ENCODE measurements at places on chromosomes 13 and 19.

- DNase-seq, result peak; percentile 87
Measured at GRCh38 chr13:49627831-49628652, at the start of gene ARL11. Gene ARL11, plus strand, starts transcription at chr13:49628507. Its CDS starts 1,941 bp downstream, at chr13:49630448.

DNA sequence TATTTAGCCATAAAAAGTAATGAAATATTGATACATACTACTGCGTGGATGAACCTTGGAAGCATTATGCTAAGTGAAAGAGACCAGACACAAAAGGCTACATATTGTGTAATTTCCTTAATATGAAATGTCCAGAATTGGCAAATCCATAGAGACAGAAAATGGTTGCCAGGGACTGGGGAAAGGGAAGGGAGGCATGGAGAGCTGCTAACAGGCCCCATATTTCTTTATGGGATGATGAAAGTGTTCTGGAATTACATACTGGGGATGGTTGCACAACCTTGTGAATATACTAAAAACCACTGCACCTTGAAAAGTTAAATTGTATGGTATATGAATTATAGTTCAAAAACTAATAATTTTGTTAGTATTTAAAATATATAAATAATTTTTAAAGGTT, 3.6 kb downstream of the IFT88 start:
- no peak for DNase-seq

DNA sequence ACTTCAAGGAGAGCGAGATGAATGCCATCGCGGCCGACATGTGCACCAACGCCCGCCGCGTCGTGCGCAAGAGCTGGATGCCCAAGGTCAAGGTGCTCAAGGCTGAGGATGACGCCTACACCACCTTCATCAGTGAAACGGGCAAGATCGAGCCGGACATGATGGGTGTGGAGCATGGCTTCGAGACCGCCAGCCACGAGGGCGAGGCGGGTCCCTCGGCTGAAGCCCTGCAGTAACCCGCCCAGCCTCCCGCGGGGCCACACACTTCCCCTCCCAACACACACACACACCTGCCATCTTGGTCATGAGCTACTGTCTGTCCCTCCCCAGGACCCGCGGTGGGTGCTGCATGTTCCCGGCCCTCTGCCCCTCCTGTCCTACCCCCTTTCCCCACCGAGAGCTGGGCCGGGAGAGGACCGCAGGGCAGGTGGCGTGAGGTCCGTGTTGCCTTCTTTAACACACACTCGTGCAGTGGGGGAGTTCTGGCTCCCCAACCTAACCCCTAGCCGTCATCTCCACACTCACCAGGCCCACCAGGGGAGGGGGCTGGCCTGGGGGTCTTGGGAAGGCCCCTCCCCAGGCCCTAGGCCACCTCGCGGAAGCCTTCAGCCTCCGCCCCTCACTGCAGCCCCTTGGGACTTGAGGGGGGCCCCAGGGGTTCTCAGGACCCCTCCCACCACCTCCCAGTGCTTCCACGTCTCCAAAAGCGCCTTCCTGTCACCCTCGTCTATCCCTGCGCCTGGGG, 11.8 kb downstream of the STX10 start:
- no peak for DNase-seq

GRCh38 chr19:39351537-39352064, 9.4 kb downstream of the SAMD4B start:
- no peak for DNase-seq

DNA sequence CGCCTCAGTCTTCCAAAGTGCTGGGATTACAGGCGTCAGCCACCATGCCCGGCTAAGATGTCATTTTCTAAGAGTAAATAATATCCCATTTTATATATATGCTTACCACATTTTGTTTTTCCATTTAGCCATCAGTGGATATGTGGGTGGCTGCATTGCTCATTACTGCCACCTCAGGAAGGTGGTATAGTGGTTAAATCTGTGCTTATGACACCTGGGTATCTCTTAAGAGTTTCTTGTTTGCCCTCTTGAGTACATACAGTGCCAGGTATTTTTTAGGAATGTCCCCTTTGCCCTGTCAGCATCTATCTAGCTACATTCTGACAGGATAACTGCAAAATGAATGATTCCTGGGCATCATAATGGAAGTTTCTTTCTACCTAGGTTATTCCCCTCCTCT, 14.6 kb downstream of the ZNF69 start:
- DNase-seq, result no peak

- peak; percentile 71 for DNase-seq
Measured at GRCh38 chr13:114049026-114049425, 75.2 kb upstream of the C13orf46 start.

GRCh38 chr19:9566729-9567128, 17.6 kb downstream of the ZNF121 start:
- no peak for DNase-seq

DNA sequence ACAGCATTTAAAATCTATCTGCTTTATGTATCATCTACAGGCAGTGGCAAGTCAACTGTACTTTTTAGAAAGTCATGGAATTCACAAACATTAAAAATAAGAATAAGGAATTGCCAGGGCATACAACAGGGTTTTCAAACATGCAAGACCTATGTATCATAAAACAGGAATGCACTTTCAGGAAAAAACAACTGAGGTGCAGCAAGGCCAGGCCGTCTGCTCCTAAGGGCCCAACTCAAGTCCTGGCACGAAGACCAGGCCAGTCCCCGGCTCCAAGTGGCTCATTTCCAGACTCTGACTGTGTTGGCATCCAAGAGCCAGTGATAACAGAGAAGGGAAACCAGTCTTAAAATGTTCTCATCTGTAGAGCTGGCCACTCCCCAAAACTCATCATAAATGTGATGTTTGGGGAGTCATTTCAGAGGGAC, 7.1 kb downstream of the RFX2 start:
- DNase-seq, result peak; percentile 71

DNA sequence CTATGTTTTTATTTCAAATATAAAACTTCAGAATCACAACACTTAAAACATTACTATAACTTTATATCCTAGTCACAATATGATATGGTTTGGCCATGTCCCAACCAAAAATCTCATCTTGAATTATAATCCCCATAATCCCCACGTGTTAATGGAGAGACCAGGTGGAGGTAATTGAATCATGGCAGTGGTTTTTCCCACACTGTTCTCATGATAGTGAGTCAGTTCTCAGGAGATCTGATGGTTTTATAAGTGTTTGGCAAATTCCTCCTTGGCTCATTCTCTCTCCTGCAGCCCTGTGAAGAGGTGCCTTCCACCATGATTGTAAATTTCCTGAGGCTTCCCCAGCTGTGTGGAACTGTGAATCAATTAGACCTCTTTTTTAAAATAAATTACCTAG, 307.6 kb downstream of the SPRY2 start:
- no peak for DNase-seq

- DNase-seq, result peak; percentile 3
Measured at GRCh38 chr19:33441828-33442227, 68.3 kb downstream of the CEBPG start.

DNA sequence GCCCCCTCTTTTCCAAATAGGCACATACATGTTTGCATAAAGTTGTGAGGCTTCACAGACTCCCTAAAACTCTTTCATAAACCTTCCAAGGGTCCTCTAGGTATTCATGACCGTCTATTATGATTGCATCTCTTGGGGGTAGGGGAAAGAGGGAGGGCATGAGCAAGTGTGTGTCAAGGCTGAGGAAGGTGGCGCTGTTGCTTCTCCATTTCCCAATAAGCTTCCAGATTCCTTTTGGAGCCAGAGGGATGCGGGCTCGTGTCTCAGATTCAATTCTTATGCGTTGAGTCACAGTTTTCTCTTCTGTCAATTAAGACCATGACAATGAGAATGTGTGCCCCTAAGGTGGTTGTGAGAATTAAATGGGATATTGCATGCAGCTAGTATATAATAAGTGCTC, 51.0 kb upstream of the CYP2A7 start:
- DNase-seq, result no peak

GRCh38 chr19:47019431-47020041, at the start of gene NPAS1:
Gene NPAS1, plus strand, starts transcription at chr19:47019837. Its CDS starts 1,211 bp downstream, at chr19:47021048.
- DNase-seq, result no peak

- DNase-seq, result no peak
Measured at GRCh38 chr13:42364613-42365000, 92.7 kb downstream of the AKAP11 start.

GRCh38 chr13:37486171-37486681, 112.3 kb downstream of the POSTN start:
- no peak for DNase-seq

DNA sequence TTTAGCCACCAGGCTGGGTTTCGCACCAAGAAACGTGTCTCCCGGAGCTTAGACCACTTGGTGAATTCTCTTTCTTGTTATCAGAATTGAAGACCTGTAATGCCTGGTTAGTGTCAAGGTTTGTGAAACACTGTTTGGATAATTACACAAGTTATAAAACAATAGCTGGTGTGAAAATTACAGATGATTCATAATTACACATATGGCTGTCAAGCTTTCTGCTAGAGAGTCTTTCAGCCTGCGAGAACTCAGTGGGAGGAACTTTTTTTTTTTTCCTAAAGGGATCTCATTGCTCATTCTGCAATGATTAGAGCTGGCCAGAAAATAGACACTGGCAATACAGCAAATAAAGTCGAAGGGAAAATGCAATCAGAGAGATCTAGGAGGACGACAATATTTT, 13.4 kb upstream of the KLK4 start:
- DNase-seq, result no peak

DNA sequence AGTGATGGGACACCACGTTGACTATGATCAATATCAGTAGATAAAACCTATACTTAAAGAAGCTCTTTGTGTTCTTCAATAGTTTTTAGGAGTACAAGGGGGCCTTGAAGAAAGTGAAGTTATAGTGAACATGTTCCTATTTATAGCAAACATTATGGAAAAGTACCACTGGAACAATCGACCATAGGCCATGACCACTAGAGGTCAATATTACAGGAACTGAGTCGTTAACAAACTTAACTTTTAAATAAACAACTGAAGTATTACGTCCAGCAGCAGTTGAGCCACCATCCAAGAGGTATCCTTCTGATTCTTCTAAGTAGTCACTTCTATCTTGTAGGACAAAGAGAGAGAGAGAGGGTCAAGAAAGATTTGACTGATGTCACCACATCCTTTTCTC, 391.0 kb upstream of the SLITRK5 start:
- DNase-seq, result no peak

DNA sequence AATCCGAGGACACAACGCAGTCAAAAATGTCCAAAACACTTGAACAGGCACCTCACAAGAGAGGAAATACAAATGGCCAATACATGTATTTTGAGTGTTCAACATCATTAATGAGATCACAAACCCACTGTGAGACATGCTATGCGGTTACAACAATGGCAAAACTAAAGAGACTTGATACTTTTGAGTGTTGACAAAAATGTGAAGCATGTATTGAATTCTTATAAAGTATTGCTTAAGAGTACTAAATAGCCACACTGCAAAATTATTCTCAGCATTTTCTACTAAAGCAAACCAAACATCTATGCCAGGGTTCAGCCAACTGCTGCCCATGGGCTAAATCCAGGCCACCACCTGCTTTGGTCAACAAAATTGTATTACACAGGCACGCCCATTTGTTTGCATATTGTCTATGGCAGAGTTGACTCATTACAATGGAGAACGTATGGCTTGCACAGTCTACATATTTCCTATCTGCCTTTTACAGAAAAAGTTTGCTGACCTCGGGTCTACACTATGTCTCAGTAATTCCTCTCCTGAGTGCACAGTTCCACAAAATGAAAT, 135.3 kb downstream of the B3GLCT start:
- DNase-seq, result no peak

- peak; percentile 65 for DNase-seq
Measured at GRCh38 chr13:113272701-113273181, 24.3 kb upstream of the LAMP1 start.

DNA sequence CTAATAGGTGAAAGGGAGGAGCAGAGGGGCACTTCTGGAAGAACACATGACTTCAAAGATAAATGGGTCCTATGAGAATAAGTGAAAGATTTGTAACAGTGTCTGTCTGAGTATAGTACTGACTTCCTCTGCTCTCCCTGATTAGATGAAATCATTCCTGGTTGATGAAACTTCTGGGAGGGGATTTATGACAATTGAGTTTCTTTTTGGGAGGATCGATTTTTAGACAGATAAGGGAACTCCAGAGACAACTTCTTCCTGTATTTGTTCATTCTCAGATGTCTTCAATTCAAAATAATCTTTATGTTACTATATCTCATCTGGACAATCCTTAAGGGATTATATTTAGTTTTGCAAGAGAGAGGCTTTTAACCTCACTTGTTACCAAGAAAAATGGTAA, 20.0 kb downstream of the SETDB2 start:
- no peak for DNase-seq

DNA sequence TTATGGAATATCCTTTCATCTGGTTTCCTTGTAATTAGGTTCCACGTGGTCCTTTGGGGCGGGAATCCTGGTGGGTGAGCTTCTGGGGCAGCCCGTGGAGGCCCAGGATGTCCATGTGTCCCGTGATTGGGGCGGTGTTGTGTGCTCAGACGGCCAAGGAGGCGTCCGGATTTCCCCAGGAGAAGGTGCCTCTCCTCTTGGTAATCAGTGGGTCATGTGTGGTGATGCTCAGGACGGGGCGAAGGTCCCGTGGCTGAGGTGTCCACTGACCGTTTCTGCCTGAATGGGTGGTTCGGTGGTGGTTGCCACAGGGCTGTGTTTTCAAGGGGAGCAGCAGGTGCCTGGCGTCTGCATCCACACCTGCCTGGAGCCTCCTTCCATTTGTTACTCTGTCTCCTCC, 52.2 kb upstream of the F7 start:
- DNase-seq, result peak; percentile 36
